ENCODE measurements at places on chromosomes 4 and X.

DNA sequence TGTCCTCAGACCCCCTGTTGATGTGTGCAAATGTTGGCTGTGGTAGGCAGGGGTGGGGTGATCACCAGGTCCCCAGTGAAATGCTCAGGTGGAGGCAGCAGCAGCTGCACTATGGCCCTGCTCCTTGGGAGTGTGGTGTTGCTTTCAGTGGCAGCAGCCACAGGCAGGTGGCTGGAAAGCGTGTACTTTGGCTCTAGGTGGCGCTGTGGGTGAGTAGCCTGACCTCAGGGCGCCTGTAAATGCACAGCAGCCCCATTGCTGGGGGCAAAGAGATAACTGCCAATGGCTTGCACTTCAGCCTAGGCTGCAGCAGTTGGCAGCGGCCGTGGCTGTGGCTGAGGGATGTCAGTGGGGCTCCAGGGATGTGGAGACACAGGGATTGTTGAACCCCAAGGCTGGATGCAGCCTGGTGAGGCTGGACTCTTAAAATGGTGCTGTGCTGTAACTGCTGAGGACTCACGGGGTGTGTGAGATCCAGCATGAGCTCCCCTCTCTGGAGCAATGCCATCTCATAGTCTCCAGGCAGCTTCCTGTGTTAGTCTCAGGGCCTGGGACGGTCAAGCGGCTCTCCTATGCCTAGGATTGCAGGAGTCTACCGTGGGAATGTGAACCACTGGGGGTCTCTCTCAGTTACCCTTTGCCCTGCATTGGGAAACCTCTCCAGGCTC, 421.7 kb upstream of the HTR2C start:
- no peak for DNase-seq

DNA sequence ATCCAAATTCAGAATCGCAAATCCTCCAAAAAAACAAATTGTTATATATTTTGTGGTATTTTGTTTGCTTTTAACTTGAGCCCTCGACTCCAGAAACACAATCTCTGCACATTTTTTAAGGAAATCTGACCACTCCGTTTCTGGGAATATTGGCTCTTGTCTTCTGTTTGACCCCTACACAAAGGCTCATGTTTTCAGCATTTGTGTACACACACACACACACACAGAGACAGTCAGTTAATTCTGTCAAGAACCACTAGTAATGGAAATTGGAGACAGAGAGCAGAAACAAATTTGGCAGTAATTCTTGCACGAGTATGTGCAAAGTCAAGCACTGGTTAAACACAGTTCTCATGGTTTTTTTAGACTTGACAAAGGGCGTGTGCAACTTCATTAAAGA, 115.4 kb downstream of the AFAP1 start:
- DNase-seq = no peak

DNA sequence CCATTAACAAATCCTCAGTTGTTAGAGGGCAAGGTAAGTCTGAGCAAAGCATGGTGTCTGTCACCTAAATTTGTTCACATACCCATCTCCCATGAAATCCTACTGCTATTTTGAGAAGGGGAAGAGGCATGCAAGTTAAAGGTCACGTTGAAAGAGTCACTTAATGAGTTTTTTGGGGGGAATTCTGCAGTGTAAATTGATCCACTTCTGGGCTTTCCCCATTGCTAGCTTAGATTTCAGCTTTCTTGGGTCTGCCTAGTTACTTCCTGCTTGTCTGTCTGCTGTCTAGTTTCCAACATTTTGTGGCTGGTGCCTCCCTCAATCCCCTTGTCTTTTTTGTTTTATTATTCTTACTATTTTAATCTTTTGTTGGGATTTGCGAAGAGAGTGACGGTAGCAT, 32.0 kb downstream of the CEP135 start:
- DNase-seq = no peak

GRCh38 chr4:166896254-166896653, 338.0 kb downstream of the SPOCK3 start:
- DNase-seq = peak; percentile 4

GRCh38 chr4:165631912-165632311, 241.1 kb upstream of the TLL1 start:
- peak; percentile 92 for DNase-seq

GRCh38 chr4:128810331-128810870, 901 bp downstream of the JADE1 start:
- DNase-seq = peak; percentile 68

DNA sequence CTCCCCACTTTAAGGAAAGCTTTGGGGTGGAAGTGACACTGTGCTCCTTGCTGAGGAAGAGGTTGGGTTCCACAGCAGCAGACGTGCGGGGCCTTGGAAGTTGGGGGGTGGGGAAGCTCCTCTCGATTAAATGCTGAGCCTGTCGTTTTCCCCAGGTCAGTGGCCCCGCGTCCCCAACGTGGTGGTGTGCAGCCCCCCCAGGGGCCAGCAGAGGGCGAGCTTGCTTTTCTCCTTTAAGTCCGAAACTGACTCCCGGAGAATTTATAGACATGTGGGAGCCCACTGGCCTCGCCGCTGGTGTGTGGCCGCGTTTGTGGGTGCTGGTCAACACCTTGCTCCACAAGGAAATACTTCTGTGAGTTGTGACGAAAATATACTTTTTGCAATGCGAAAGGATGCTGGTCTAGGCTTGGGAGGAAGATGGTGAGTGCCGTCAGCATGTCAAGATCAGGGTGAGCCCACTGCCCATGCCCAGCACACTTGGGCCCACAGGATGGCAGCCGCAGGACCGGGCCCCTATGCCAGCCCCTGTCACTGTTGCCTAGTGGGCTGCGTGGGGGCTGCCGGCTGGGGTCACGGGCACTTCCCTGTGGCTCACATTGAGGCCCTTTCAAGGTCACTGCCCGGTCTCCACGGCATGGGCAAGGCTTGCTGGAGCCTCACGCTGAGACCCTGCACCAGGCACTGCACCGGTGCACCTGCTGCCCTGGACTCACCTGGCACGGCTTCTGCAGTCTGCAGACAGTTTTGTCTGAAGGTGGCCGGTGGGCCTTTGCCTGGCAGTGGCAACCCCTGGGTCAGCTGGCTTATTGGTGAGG, 9.4 kb downstream of the UVSSA start:
- DNase-seq = peak; percentile 42

DNA sequence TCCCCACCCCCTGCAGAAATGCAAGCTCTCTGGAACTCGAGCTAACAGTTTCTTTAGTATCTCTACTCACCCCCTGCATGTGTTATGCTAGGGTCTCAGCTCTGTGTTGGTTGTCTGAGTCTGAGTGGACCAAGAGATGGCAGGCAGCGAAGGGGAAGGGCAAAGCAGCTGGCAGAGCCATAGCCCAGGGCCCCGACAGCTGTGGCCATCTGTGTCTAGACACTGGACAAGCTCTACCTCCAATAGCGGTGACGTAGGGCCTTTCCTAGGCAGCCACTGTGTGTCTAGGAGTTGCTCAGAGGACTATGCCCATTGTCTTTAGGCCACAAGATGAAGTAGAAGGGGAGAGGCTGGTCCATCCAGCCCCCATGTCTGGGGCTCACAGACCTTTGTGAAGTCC, 79.2 kb downstream of the EFNB1 start:
- DNase-seq = no peak

GRCh38 chrX:24147165-24147564, 2.4 kb upstream of the ZFX start:
- no peak for DNase-seq
